ENCODE measurements at places on chromosomes 4 and X.
A peak's percentile ranks its signal among the peaks of the same experiment; 100 is the strongest.

GRCh38 chrX:110135618-110136017 lies 132.7 kb downstream of the TMEM164 start:
- DNase-seq: no peak

GRCh38 chrX:16585486-16586376 lies 64.2 kb upstream of the S100G start:
- no peak for DNase-seq

DNA sequence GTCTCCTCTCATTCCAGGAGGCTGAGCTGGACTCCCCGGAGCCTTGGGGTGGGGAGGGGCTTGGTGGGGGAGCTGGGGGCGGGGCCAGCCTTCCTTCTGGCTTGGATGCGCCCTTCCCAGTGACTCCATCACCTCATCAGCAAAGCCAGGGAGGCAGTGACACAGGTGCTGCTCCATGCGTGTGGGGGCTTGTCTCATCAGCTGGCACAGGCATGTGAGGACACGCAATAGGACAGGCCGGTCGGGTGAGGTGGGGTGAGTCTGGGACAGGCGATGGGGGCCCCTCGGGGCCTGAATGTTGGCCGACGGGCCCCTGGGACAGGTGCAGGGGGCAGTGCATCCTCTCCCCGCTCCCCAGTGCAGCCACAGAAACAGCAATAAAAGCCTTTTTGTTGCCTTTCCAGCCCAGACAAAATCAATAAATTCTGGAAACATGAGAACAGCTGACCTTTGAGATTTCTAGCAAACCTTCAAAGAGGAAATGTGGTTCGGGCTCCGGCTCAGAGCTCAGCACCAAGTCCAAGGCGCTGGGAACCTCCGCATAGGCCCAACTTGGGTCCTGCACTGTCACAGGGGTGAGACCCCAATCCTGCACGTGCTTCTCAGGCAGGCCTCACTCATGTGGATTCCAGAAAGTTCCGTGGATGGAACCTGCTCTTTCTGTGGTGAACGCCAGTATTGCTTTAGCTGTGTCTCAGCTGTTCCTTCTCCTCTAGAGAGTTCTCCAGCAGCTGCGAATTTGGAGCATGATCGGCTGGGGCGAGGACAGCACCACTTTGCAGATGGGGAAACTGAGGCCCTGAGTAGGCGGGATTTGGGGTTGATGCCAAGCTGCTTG lies 18.5 kb downstream of the ADRA2C start:
- no peak for DNase-seq

GRCh38 chr4:87007528-87008446 lies 73.0 kb downstream of the AFF1 start:
- no peak for DNase-seq

- DNase-seq: no peak
Observed at GRCh38 chrX:130120321-130120731, 10.0 kb upstream of the ELF4 start.

DNA sequence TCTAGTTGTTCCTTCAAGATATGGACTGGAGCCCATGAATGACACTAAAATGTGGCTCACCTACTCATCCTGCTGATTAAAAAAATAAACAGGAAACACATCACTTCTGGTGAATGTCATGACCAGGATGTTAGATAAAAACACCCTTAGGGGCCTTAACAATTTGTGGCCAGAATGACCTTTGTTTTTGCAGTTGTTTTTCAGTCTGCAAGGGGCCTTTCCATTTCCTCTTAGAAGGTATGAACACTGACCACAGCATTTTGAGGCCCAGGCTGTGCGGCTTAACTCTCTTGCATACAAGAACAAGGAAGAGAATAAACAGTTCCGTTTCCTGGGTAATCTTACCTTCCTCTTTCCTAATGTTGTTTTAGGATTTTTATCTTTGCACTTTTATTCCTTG lies 113.2 kb downstream of the IL1RAPL2 start:
- DNase-seq: no peak

DNA sequence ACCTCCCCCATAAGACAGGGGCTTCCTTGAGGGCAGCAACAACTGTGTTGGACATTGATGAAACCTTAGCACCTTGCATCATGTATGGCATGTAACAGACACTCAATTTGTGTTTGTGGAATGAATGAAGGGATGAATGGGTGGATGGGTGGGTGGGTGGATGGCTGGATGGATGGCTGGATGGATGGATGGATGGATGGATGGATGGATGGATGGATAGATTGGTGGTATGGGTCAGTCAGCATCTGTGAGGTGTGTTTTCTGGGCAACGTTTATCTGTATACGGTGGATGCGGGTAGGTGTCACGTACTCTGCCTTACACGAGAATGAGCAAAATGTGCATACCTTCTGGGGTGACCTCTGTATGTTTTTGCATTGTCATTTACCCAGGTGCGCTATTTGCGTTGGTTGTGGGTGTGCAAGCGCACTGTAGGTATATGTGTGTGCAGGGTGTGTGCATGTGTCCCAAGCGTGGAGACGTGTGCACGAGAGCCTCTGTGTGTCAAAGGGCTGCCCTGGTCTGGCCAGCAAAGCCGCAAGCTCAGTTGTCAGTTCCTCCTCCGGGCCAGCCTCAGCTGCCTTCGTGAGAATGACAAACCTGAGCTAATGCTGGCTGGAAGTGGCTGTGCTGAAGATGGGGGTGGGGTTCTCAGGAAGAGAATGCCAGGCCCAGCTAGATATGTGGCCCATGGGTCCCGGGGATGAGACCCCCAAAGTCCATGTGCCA lies 26.5 kb downstream of the ELF4 start:
- DNase-seq: no peak

GRCh38 chrX:132270699-132271098 lies 51.5 kb upstream of the RAP2C start:
- DNase-seq: no peak

DNA sequence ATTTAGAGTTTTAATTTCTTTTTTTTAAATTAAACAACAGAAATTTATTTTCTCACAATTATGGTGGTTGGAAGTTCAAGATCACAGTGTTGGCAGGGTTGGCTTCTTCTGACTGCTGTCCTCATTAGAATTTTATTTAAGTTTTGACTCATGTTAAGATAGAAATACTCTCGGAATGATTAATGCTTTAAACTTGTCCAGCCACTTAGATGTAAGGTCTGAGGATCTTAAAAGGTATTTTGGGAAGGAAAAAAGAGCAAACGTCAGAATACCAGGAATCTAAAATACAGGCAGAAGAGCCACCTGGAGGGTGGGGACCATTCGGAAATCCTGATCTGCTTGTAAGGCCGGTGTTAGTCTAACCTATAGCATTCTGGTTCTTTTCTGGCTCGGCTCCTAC lies 423.0 kb upstream of the MAGEB2 start:
- DNase-seq: no peak

- DNase-seq: no peak
Observed at GRCh38 chr4:140595065-140595464, 26.3 kb upstream of the UCP1 start.

GRCh38 chrX:68462653-68463052 lies 29.4 kb upstream of the OPHN1 start:
- no peak for DNase-seq

- DNase-seq: peak; percentile 38
Observed at GRCh38 chrX:154457491-154458115, 478 bp upstream of the PLXNA3 start.

DNA sequence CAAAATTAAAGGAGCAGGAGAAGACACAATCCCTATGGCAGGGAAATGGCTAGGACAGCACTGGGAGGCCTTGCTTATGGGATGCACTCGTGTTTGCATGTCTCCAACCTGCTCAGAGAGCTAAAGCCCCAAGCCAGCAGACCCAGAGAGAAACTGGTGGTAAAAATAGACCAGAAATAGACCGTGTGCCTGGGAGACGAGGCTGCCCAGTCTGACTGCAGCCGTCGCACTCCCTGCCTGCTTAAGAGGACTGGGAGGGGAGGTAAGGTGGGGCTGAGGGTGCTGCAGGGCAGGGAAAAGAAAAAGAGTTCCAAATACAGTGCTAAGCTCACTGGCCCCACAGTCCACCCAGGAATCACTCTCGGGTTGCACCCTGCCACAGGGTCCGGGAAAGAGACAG lies 633.5 kb downstream of the BCOR start:
- DNase-seq: no peak

DNA sequence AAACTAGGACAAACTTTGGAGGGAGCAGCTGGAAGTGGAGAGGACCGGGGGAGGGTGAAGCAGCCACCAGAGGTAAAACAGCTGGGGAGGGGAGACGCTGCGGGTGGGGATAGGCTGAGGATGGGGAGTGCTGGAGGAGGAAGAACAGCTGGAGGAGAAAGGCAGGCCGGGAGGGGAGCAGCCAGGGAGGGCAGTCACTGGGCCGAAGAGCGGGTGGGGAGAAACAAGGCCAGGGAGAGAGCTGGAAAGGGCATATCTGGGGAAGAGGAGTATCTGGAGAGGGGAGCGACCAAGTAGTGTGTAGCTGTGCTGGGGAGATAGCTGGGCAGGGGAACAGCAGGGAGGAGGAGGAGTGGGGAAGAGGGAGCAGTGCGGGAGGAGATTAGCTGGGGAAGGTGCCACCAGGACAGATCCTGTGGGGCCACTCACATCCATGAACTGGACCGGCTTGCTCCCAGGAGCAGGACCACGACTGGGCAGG lies 2.7 kb downstream of the SLC38A5 start:
- no peak for DNase-seq

DNA sequence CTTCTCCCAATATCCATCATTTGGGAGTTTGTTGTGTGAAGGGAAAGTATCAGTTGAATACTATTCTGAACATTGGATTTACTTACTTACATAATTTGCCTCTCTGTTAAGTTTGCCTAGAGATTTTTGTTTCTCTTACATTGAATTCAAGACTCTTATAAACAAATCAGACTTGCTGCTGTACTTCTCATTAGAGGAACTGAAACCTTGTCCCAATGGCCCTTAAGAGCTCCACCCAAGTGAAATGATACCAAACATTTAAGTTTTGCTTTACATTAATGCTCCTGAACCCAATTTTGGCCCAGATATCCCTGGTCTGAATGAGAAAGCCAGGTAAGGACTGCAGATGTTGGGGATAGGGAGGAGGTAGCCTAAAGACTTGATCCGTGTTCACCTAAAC lies 32.0 kb downstream of the HAND2 start:
- no peak for DNase-seq

- peak; percentile 40 for DNase-seq
Observed at GRCh38 chr4:153759407-153760316, at the start of gene RNF175. Gene RNF175 (minus strand): TSS chr4:153760024. CDS start chr4:153759862, 162 bp downstream.

DNA sequence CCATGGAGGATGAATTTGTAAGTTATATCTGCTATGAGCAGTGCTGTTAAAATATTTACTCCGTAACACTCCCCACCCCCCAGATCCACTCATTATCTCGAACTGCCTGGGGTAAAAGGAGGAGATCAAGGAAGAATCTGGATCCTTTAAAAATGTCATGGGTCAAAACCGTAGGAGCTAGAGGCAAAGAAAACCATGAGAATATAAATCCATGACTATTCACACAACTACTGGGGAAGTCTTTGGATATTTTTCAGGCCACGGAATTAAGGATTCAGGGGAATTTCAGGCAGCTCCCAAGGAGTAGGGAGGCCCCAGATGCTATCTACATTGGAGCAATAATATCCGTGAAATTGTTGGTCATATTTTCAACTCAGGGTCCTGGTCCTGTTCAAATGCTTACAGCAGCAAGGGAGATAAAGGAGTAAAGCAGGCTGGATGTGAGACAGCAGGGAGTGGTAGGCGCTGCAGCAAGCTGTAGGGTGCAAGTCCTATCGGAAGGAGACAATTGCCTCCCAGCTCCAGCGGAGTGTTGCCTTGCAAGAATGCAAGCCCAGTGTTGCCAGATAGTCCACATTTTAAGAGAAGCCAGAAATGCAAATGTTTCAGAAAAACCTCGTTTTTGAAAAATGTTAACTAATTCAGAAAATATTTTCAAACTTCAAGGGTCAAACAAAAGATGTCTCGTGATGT lies 116.2 kb upstream of the KIT start:
- no peak for DNase-seq

GRCh38 chr4:145541346-145541745 lies 59.7 kb downstream of the SMAD1 start:
- no peak for DNase-seq

- no peak for DNase-seq
Observed at GRCh38 chr4:144284026-144284425, 143.5 kb upstream of the GYPA start.

DNA sequence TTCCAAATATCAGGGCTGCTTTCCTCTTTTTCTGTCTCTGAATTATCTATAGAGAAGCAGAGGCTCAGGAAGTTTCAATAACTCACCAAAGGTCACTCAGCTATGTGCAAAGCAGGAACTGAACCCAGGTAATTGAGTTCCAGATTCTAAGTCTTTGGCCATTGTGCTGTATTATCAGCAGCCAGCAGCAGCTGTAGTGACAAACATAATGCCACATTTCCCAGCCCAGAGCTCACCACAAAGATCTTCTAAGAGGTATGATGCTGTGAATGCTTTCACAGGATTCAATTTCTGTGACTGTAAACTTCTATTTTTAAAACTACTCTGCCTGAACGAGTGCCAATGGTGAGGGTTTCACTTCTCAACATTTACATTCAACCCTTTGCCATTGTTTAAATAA lies 56.4 kb downstream of the SPOCK3 start:
- DNase-seq: no peak

GRCh38 chrX:102975016-102975415 lies 37.9 kb downstream of the RAB40AL start:
- no peak for DNase-seq

DNA sequence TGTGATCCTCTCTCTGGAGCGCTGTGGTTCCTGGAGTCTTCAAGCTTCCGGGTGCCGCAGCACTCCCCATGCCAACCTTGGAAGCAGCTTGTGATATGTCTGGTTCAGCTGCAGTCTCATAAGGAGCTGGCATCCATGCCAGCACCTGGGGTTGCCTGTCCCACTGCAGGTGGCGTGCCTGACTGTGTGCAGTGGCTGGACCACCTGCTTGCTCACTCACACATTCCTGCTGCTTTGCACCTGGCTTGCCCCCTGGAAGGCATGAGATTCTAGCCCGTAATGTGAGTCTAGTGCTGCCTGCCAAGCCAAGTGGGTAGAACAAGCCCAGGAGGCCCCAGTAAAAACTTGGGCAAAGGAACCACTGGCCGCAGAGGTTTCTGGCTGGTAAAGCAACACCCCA lies 687.2 kb upstream of the AADAT start:
- DNase-seq: no peak

DNA sequence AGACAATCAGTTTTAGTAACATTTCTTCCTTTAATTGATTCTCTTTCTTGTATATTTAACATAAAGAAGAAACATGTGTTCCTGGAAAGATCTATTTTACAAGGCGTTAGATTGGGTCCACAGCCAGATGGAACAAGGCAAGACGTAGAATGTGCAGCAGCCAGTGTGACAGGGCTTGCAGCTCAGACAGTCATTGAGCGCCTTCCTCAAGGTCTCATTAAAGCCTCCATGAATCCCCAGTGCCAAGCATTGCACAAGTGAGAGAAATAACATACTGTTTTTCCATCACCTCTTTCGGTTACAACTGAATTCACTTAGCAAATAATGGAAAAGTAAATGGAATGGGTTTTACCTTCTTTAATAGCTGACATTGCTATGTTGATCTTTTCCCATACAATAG lies 292.5 kb downstream of the USP46 start:
- no peak for DNase-seq

All from progenitor cell of endocrine pancreas (in vitro differentiated cells).